ENCODE measurements at places on chromosomes 1 and 21. TPM values are rescaled to one million over a fixed set of nuclear protein-coding genes. Genes with fewer than 3 reads are reported as not detected.

LCE2D gene
- not detected for total RNA-seq

CGN gene
- 113 TPM for total RNA-seq

EFNA3 gene
- total RNA-seq: 1.7 TPM

FCRL1 gene
- not detected for total RNA-seq

GSTM1 gene
- total RNA-seq: 15.4 TPM

DNAI4 gene
- 6.0 TPM for total RNA-seq

CRYBG2 gene
- total RNA-seq: 17.6 TPM

LCE1C gene
- not detected for total RNA-seq

TRIM58 gene
- total RNA-seq: not detected

BNIPL gene
- 1.2 TPM for total RNA-seq

RHD gene
- not detected for total RNA-seq

ADAM30 gene
- total RNA-seq: not detected

BACE2 gene
- total RNA-seq: 59.0 TPM

TAF5L gene
- 35.8 TPM for total RNA-seq

FCMR gene
- total RNA-seq: 1.1 TPM

ZBTB40 gene
- 17.8 TPM for total RNA-seq

DNMT3L gene
- total RNA-seq: not detected

KRTAP11-1 gene
- total RNA-seq: not detected

PPCS gene
- total RNA-seq: 67.8 TPM

SLC30A10 gene
- total RNA-seq: 0.32 TPM

LRRC52 gene
- total RNA-seq: not detected

RIMS3 gene
- 0.81 TPM for total RNA-seq

GBP3 gene
- 95.4 TPM for total RNA-seq

CCDC185 gene
- 0.17 TPM for total RNA-seq

HUNK gene
- total RNA-seq: 2.3 TPM

RNU1-4 gene
- 1,905 TPM for total RNA-seq

KCNE2 gene
- total RNA-seq: not detected

VASH2 gene
- total RNA-seq: 4.7 TPM

PTGFRN gene
- 29.4 TPM for total RNA-seq

UMODL1 gene
- total RNA-seq: 0.22 TPM

FOXO6 gene
- total RNA-seq: 1.0 TPM

GJA9 gene
- total RNA-seq: 0.56 TPM

PRAMEF10 gene
- not detected for total RNA-seq

DTL gene
- total RNA-seq: 37.7 TPM

AIM2 gene
- not detected for total RNA-seq

A3GALT2 gene
- not detected for total RNA-seq

SLC19A2 gene
- total RNA-seq: 24.2 TPM

Measured in Calu3 (cell line).